ENCODE measurements at places on chromosomes 3 and 15.

DNA sequence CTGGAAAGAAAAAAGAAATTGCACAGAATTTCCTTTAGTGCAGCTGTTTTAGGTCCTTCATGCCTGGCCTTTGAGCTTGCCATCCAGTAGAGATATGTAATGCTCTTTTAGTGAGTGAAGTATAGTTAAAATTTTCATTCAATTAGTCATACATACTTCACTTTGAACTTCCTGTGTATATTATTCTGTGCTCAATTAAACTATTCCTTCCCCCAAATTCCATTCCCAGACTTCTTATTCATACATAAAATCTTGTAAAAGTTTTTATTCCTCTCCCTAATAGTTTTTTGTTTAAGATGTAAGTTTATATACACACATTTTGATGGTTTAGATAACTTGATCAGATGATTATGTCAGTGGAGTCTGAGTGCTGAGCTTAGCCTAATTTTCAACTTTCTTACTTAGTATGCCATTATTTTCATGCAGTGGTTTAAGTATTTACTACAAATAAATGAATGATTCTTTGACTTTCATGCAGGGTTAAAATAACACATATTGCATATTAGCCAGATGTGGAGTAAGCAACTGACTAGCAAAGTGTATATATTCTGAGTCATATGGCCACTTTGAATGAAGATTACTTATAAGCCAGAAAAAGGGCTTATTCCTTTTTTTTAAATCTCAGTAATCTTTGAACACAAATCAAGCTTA, 42.5 kb upstream of the ABHD10 start:
- no peak for DNase-seq

GRCh38 chr3:114144909-114145688, 33.8 kb downstream of the DRD3 start:
- no peak for DNase-seq

DNA sequence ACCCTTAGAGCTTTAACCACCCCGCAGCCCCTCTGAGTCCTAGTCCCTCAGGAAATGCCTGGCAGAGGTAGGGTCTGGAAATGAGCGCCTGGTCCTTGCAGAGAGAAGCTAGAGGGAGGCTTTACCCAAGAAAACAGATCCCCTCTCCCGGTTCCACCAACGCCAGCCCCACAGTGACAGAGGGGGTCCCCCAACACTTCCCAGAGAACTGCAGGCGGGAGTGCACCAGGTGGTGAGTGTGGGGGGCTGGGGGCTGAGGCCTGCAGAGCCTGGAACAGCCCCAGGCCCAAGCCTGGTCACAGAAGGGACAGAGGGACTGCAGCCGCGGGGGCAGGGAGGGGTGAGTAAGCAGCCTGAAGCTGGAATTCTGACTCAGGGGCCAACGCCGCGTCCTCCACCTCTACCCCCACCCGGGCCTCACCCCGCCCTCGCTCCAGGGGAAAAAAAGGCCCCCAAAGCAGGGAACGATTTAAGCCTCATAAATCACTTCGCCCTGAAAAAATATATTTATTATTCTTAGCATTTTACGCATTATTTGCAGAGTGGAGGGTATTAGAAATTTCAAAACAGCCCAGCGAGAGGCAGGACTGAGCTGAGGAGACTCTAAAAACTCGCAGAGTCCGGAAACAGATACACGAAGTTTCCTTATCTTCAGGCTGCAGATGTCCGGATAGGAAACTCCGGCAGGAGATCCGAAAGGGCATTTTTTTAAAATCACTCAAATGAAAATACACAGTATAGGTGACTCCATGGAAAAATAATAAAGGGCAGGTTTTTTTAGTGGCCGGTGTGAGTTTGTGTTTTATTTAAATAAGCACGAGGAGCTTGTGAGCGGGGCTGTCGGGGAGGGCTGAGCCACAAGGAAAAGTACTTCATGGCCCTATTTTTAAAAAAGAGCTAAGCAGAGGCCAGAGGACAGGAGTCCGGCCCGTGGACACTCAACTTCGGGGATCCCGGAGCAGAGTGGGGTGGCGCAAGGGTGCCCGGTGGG, 10.0 kb downstream of the GATA2 start:
- no peak for DNase-seq

GRCh38 chr15:77907824-77908751, 169.4 kb downstream of the TBC1D2B start:
- peak; percentile 44 for DNase-seq

DNA sequence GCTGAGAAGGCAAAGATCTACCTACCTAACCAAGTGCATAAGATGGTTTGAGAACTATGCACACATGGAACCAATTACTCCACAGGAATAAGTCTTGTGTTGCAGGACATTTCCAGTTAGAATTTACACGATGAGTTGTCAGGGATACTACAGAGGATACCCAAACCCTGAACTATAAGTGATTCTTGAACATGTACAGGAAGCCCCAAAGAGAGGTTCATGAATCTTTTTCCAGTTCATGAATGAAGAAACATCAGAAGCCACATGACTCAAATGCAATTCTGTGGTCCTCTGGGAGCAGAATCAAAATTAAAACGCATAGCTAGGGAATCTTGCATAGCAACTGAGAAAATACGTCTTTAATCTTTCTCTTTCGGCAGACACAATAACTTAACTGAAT, 114.1 kb upstream of the LMCD1 start:
- DNase-seq: no peak

DNA sequence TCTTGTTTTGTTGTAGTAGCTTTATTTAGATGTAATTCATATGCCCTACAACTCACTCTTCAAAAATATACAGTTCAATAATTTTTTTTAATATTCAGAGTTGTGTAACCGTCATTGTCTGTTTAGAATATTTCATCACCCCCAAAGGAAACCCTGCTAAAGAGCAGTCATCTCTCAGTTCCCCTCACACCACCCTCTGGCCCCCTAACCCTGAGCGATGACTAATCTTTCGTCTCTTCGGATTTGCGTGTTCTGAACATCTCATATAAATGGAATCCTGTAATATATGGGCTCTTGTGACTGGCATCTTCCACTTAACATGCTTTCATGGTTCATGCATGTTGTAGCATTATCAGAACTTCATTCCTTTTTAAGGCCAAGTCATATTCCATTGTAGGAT, 183.8 kb downstream of the ATG7 start:
- no peak for DNase-seq

GRCh38 chr3:20091331-20092047, 51.2 kb downstream of the KAT2B start:
- DNase-seq: no peak

GRCh38 chr3:13376091-13376490, 44.0 kb downstream of the NUP210 start:
- no peak for DNase-seq

DNA sequence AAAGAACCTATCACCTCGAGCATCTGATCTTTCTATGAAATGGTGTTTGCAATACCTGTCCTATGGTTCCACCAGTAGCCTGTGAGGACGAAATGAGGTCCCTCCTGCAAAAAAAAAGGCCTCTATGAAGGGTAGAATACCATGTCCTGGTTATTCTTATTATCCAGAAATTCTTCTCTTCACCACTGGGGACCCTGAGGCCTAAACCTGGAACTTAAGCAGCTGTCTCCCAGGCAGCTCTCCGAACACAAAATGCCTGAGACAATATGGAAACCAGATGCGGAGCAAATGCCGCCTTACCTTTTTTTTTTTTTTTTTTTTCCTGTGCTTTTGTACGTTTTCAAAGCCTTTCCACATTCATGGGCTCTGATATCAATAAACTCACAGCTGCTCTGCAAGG, 62.1 kb upstream of the WNT5A start:
- no peak for DNase-seq

GRCh38 chr3:45730409-45731154, 41.4 kb downstream of the SACM1L start:
- DNase-seq: no peak

- peak; percentile 14 for DNase-seq
Measured at GRCh38 chr3:142628801-142629200, 32.6 kb downstream of the PLS1 start.

DNA sequence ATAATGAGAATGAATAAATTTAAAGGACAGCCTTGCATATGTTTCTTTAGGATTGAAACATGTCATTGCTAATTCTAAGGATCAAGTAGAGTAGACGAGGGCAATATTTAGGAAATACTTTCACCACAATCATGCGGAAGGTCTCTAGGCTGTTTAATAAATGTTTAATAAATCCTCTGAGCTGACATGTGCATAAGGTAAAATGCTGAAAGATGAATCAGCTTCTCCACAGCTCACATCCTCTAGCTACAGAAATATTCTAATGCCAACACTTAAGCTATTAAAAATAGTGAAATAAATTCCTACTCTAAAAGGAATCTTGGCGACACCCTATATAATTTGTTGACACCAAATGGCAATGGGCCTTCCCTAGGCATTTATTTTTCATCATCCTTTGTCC, 407.3 kb downstream of the TBL1XR1 start:
- no peak for DNase-seq

DNA sequence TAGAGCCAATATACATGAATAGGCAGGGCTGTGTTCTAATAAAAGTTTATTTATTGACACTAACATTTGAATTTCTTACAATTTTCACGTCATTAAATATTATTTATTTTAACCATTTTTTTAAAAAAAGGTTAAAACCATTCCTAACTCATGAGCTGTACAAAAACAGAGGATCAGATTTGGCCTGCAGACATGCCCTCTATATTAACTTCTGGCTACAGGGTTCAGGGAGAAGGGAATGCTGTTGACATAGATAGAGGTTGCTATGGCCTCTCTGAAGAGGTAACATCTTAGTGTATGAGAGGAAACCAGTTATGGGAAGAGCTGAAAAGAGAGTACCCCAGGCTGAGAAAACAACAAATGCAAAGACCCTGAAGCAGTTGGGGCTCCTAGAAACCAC, 19.1 kb upstream of the RAP2B start:
- no peak for DNase-seq

GRCh38 chr3:134311265-134311664, 60.6 kb upstream of the RYK start:
- DNase-seq: no peak

DNA sequence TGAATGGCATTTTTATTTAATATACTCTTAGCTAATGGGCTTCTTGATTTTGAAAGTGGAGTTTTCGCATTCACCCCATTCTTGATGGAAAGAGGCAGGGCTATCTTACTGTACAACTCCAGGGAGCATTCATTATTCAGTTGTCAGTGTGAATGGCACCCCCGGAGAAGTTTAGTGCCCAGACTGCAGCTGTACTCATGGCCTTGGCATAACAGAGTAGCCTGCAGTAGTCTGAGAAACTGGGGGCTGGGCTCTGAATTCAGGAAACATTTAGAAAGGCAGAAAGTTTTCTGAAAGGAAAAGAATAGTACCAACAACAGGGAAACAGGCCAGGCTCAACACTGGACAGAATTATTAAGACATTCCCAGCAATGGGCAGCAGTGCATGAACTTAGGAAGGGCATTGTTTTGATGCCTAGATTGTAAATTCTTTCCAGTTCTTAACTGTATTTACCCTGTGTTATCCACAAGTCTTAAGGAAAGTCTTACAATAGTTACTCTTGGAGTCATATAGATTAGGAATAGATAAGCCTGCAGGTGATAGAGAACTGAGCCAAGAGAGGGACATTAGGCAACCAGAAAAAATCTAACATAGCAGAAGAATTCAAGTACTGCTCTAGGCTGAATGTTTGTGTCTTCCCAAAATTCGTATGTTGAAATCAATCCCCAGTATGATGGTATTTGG, 44.4 kb downstream of the TIPARP start:
- DNase-seq: no peak

DNA sequence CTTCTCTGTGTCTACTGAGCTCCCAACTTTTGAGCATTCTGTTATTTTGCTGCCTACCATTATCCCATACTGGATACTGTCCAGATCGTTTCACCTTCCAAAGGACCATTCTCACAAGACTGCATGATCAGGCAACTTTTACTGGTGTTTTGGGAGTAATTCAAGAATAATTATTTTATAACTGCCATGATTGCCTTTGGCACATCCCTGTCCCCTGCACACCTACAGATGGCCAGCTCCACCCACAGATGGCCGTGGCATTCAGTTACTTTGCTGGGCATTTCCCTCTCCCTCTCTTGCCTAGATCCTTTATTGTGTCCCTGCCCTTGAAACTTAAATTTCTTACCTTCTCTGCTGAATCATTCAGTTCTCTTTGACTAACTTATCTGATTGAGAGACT, 263.9 kb downstream of the DIPK2A start:
- no peak for DNase-seq

Data from GM06990 (cell line).